ENCODE measurements at places on chromosomes 7 and 10.

- DNase-seq, result no peak
Measured at GRCh38 chr10:21715531-21716195, 181.6 kb downstream of the MLLT10 start.

GRCh38 chr10:47286116-47286505, 13.9 kb upstream of the GDF10 start:
- no peak for DNase-seq

DNA sequence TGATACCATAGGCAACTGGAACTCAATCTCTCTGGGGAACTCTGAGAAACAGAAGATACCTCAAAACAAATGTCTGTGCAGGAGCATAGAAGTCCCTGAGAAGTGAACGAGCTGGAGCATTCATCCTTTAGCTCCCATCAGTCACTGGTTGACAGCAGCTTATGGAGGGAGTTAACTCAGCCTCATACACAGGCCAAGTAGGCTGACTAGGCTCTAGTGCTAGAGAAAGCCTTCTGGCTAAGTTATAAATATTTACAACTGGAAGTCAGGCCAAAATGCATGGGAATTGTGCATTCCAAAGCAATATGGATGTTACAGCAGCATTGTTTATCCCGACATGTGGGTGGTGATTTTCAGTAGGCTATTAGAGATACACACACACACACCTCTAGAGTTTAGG, 66.5 kb downstream of the ANK3 start:
- DNase-seq, result no peak

DNA sequence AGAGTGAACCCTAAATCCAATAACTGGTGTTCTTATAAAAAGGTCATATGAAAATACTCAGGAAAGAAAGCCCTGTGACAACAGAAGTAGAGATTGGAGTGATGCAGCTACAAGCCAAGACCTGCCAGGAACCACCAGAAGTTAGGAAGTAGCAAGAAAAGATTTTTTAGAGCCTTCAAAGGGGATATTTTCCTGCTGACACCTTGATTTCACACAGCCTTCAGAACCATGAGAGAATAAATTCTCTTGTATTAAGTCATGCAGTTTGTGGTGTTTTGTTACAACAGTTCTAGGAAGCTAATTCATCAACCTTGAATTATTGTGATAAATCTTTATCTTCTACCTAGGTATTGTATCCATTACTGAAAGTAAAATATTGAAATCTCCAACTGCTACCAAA, 81.0 kb downstream of the HYCC1 start:
- DNase-seq, result no peak

GRCh38 chr7:48938539-48939295, 14.4 kb downstream of the CDC14C start:
- DNase-seq, result no peak

- no peak for DNase-seq
Measured at GRCh38 chr7:106626376-106627164, 34.4 kb downstream of the CCDC71L start.

- no peak for DNase-seq
Measured at GRCh38 chr10:71333129-71333887, 14.2 kb downstream of the SLC29A3 start.

- DNase-seq, result peak; percentile 38
Measured at GRCh38 chr10:33008499-33009243, 50.6 kb upstream of the ITGB1 start.

GRCh38 chr7:51327287-51327717, 10.7 kb upstream of the COBL start:
- DNase-seq, result no peak

- no peak for DNase-seq
Measured at GRCh38 chr7:33581236-33581635, 324.1 kb upstream of the BMPER start.

DNA sequence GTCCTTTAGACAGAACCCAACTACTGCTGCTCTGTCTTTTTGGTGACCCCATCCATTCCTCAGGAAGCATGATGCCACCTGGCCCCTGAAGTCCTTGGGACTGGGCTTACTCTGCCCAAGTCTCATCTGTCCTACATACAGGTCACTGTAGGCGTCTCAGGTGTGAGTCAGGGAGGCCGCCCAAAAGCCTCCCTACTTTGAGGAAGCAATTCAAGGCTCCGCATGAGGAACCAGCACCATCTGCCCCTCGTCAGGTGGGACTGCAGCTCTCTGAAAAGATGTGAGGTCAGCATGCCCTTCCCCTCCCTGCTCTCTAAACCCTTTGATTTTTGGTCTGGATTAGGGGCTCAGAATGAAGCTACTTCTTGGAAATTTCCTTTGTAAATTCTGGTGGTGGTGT, 354.8 kb downstream of the CXCL12 start:
- DNase-seq, result no peak

- DNase-seq, result no peak
Measured at GRCh38 chr7:21108182-21108581, 319.7 kb upstream of the SP4 start.

- DNase-seq, result no peak
Measured at GRCh38 chr7:30963842-30964241, at the start of gene GHRHR. Gene GHRHR (plus strand): TSS chr7:30963953. CDS start chr7:30964069, 116 bp downstream.

GRCh38 chr7:45564886-45565455, 9.2 kb upstream of the ADCY1 start:
- no peak for DNase-seq

DNA sequence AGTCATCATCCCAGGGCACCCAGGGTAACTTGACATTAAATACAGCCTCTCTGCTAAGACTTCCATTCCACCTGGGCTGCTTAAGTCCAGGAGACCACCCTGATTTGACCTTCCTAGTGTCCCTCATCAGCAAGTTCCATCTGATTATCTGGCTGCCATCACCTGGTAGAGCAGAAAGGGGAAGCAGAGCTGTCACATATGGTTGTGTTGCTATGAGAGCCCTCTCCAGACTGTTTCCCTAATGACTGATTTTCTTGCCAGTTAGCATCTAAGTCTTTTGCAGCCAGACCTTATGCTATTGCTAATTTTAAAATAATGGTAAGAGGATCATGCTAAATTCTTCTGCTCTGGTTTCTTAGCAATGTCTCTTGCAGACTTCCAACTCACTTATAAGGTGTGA, 38.7 kb downstream of the KCNH2 start:
- no peak for DNase-seq

GRCh38 chr7:13886356-13886755, 103.1 kb downstream of the ETV1 start:
- no peak for DNase-seq

DNA sequence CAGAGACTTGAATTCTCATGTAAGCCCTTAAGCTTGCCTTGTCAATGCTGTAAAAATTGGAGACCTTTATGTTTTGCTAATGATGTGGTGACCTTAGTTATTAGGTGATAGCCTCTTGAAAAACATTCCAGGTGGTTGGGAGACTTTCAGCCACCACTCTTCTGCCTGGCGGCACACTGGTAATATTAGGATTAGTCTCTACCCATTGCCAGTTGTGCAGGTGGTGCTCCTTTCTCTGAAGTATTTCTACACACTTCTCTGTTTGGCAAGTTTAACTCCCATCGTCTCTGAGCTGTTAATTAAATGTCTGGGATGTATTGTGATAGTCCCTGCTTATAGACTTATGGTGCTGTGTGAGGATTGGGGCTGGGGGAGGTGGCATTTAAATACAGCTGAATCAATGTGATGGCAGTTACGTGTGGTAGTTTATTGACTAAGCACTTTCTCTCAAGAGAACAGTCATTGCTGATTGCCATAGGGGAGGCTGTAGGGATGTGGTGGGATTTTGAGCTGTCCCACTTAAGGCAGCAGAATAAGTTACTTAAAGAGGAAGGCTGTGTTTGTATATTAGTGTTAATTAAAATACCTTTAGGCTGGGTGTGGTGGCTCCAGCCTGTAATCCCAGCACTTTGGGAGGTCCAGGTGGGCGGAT, 61.7 kb downstream of the DAGLB start:
- DNase-seq, result no peak

DNA sequence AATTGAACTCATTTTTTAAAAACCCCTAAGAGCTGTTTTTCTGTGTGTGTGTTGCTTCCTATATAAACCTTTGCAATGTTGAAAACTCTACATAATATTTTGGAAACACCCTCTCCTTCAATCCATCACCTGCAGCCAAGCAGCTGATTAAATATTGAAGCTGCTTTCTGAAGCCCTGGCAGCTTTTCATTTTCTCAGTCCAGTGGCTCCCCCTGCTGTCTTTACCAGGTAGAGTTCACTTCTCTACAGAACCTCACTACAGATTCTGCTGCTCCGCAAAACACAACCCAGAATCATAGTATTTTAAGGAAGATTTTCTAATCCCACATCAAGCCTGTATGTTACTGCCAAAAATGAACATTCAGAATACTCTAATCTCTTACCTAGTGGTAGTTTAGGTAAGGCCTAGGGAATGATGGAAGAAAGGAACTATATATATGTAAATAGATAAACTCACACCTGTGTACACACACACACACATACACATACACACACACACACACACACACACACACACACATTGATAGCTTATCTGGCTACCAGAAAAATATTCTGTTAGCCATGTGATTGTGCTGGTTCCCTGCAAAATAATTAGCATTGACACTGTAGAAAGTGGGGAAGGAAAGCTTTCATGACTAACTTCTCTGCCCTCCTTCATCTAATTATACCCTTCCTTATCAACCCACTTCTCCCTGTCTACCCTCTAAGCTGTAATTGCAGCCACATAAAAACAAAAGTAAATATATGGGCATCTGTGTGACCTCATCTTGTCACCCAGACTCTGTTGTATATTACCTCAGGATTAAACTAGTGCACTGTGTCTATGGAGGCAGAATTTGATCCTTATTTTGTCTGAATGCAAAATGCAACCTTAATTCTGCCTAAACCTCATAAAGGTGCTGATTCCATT, 229.5 kb upstream of the FZD1 start:
- DNase-seq, result no peak

- no peak for DNase-seq
Measured at GRCh38 chr7:99389772-99390171, 15.2 kb downstream of the ARPC1B start.

- no peak for DNase-seq
Measured at GRCh38 chr7:12458520-12459131, 55.0 kb upstream of the VWDE start.

GRCh38 chr7:148598351-148598750, 7.8 kb downstream of the C7orf33 start:
- DNase-seq, result no peak

DNA sequence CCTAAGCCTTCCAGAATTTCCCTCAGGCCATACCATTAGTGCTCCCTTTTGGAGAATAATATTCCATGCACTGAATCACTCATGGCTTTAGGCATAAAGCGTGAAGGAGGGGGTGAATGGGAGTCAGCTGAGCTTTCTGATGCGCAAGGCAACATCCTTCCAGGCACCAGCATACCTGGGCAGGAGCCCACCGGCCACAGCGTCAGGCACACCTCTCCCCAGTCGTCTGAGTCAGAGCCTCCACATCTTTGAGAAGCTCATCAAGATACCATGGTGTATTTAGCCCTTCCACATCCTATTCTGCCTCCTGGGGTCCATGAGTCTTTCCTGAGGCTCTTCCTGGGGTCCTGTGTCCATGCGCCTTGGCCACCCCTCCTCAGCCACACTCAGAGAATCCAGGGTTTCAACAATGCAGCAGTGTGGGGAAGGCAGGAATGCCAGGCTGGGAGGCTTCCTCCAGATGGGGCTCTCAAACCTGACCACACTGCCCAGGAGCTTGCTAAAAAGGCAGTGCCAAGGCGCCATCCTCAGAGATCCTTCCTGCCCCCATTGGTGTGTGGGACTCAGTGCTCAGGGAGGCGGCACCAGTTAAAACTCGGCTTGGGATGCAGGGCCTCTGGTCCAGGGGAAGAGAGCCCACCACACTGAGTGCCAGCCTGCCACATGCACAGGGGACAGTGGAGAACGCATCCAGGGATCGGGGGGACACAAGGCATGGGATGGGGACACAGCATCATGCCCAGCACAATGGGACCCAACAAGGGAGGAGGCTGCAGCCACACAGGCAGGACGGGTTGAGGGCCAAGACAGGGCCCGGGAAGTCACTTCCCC, 31.6 kb downstream of the RASGEF1A start:
- DNase-seq, result no peak

- DNase-seq, result no peak
Measured at GRCh38 chr7:637826-638225, 88.7 kb upstream of the DNAAF5 start.

GRCh38 chr7:133520248-133520647, 267.4 kb downstream of the EXOC4 start:
- no peak for DNase-seq

DNA sequence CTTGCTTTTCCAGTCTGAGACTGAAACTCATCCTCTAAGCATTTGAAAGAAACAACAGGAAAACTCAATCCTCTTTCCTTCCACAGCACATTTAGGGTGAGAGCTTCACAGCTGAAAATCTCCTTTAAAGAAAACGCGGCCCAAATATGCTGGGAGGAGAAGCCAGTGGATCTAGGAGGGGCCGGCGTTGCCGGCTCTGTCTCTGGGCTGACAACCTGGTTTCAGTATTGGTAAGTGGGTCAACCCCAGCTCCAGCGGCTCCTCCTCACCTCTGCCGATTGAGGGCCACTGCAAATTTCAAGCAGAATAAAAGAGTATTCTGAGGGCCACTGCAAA, 75.3 kb upstream of the CPXM2 start:
- DNase-seq, result no peak

DNA sequence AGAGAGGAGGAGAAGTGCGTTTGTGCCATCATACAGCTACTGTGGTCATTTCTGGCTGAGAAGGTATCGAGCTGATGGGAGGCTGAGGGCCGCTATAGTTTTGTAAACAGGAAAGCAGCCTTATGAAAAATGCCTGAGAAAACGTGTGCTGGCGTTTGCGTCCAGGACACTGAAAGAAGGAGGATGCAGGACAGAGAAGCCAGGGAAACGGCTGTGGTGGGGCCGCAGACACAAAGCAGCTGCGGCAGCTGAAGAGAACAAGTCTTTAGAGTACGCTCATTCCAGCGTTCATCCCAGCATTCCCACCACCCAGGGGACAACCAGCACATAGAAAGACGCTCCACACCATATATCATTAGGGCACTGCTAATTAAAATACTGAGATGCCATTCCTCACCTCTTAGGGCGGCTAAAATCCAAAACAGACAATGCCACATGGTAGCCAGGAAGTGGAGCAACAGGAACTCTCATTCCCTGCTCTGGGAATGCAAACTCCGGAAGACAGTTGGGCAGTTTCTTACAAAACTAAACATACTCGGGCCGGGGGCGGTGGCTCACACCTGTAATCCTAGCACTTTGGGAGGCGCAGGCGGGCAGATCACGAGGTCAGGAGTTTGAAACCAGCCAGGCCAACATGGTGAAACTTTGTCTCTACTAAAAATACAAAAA, 18.4 kb downstream of the GNA12 start:
- DNase-seq, result no peak

GRCh38 chr10:88473989-88474883, 108.9 kb downstream of the RNLS start:
- no peak for DNase-seq
